AG10803 (cell line): ENCODE measurements at places on chromosomes 2 and 18.

- no peak for DNase-seq
Observed at GRCh38 chr2:80311304-80311703, 6.8 kb upstream of the LRRTM1 start.

DNA sequence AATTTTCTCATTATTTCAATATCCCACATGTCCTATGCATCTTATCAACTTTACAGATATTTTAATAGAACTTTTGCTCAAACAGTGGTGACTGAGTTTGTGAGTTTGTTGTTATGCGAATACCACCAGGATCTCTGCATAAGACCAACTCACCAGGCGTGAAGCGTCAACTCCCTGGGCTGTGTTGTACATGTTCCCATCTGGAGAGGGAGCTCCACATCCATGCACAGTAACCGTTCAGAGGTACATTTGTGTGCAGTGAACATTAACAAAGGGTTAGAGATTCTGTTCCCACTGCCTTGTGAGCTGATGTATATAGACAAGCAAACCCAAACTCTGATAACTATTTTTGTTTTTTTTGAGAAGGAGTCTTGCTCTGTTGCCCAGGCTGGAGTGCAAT, 188.7 kb downstream of the MYT1L start:
- DNase-seq = no peak

DNA sequence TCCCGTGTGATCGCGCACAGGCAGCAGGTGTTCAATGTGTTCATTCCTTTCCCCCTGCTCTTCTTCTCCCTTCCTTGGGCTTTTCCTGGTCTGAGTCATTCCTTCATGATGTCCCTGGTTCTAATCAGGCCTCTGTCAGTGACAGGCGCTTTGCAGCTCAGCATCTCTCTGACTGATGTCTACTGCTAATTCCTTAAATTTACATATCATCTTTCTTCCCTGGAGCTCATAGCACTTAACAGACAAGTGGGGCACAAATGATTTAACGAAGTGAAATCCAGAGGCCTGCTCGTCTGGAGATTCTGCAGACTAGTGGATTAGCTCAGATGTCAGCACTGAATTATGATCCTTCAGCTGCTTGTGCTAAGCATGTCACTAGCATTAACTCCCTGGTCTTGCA, 77.9 kb downstream of the NRP2 start:
- no peak for DNase-seq

- DNase-seq = no peak
Observed at GRCh38 chr2:71639735-71640134, 186.4 kb downstream of the DYSF start.

GRCh38 chr2:105611811-105612424, 132.8 kb upstream of the NCK2 start:
- no peak for DNase-seq
